SJCRH30 (cell line): ENCODE measurements at places on chromosomes 2 and 18. TPM values are rescaled to one million over a fixed set of nuclear protein-coding genes. Genes with fewer than 3 reads are reported as not detected.

The TMSB10 gene
- 2,317 and 2,398 TPM in 2 replicates for total RNA-seq

The DCDC2C gene
- not detected in 2 replicates for total RNA-seq

The ABCA12 gene
- total RNA-seq: 0.03 and 0.12 TPM in 2 replicates

The GKN2 gene
- not detected in 2 replicates for total RNA-seq

The DNAH6 gene
- not detected in 2 replicates for total RNA-seq

The NFATC1 gene
- total RNA-seq: 4.9 and 5.7 TPM in 2 replicates

The ACP1 gene
- 241 and 244 TPM in 2 replicates for total RNA-seq

The COL4A3 gene
- 0.03 and 0.34 TPM in 2 replicates for total RNA-seq

The ABCG5 gene
- not detected in 2 replicates for total RNA-seq

The ZNF396 gene
- total RNA-seq: 0.06 and 0.10 TPM in 2 replicates

The CDH7 gene
- total RNA-seq: 6.8 and 7.8 TPM in 2 replicates

The PDCL3 gene
- total RNA-seq: 22.4 and 23.1 TPM in 2 replicates

The CENPA gene
- total RNA-seq: 50.2 and 52.9 TPM in 2 replicates

The DYNAP gene
- not detected in 2 replicates for total RNA-seq

The NHEJ1 gene
- 19.6 and 21.7 TPM in 2 replicates for total RNA-seq

The CXCR2 gene
- total RNA-seq: not detected in 2 replicates

The SLC30A3 gene
- 4.4 and 4.9 TPM in 2 replicates for total RNA-seq
